Tibial artery (tissue), 4 donors: ENCODE measurements at places on chromosomes 13 and 19.

- no peak for DNase-seq
Observed at GRCh38 chr19:30017172-30017571, 75.1 kb downstream of the URI1 start.

DNA sequence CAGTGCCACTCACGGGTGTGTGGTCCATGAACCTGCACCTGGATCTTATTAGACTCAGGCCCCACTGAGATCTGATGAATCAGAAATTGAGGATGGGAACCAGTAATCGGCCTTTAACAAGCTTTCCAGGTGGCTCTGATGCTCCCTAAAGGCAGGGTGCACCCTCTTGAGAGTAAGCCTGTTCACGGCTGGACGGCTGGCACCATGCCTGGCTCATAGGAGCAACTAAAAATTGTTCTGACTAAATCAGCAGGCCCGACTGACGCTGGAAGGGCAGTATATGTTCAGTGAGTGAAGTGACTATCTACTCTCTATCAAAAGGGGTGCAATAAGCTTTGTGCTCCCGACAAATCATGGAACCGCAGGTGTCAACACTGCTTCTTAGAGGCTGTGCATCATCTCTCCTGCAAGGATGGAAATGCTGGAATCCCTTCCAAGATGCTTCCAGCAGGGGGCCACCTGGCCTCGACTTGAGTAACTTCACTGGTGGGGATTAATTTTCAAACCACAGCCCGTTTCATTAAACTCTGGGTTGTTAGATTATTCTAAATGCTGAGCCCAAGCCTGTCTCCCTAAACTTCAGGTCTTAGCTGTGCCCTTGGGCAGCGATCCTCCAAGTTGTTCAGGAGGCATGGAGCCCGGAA, 28.4 kb downstream of the TMTC4 start:
- DNase-seq, result no peak

GRCh38 chr13:50261130-50261901, 246.1 kb downstream of the KCNRG start:
- DNase-seq, result no peak

GRCh38 chr13:23020246-23020843, 160.4 kb upstream of the SGCG start:
- no peak for DNase-seq
